ENCODE measurements at places on chromosomes 4 and X.

DNA sequence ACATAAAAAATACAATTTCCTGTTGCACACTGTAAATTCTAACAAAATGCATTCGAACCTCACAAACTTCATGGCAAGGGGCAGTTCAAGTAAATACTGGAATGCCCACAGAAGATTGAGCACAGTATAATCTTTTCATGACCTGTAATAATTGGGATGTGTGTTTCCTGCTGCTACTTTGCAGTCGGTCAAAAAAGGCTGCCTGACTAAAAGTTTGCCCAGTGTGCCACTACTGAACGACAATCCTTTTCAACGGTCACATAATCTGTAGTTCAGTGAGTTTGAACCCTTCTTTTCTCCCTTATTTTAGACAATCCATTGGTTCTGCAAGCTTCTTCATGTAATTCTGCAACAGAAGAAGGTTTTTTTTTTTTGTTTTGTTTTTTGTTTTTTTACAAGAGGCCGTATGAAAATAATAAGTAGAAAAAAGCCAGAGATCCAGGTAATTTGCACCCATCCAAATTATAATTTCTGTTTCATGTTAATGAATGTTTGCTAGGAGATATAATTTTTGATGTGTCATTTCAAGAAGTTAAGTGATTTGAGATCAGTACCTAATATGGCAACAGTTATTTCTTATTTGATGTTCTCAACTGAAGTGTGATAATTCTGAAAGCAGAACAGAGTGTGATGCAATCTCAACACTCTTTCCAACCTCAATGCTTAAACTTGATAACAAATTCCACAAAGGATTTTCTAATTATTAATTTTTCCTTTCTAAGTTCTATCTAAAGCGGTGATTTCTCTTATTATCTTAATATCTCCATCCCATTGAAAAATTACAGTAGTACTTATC, 237.6 kb downstream of the FSTL5 start:
- DNase-seq, result no peak

GRCh38 chr4:153176938-153177337, 27.3 kb upstream of the TRIM2 start:
- no peak for DNase-seq

GRCh38 chrX:22032506-22032905, 381 bp downstream of the PHEX start:
- no peak for DNase-seq

DNA sequence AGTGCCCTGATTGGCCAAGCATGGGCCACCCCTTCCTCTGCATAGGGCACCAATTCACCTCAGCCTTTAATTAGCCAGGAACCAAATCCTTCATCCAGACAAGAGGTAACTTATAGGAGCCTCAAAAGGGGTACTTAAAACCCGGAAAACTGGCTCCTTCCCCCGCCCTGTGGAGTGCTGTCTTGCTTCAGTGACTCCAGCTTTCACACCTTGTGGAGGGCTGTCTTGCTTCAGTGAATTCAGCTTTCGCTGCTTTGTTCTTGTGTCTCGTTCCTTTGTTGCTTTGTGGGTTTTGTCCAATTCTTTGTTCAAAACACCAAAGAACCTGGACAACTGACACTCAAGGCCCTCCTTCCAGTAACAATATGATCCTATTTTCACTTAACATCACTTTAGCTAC, 82.2 kb upstream of the FRG1 start:
- no peak for DNase-seq

GRCh38 chrX:123324625-123325024, 140.5 kb downstream of the GRIA3 start:
- no peak for DNase-seq

DNA sequence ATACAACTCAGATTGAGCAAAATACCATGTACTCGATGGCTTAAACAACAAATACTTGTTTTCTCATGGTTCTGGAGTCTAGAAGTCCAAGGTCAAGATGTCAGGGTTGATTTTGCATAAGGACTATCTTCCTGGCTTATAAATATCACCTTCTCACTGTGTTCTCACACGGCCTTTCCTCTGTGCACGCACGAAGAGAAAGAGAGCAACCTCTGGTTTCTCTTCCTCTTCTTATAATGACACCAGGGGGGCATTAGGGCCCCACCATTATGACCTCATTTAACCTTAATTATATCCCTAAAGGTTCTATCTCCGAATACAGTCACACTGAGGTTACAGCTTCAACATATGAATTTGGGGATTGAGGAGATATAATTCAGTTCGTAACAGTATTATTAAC, 504.0 kb downstream of the MAGEE1 start:
- no peak for DNase-seq

DNA sequence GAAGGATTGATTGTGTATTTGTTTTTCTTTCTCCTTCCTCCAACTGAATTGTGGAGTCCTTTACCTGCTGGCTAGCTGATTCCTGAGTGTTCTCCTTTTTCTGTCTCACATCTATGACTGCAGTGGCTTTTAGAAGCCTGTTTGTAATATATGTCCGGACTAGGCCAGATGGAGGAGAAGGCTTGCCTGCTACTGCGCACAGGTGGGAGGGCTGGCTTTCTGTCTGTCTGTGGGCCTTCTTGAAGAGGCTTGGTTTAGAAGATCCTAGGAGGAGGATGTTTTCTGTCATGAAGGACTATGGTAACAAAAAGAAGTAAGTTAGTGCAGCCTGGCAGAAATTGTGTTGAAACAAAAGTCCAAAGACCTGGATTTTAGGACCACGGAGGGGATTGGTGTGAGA, 8.5 kb downstream of the PPP1R3F start:
- DNase-seq, result no peak

DNA sequence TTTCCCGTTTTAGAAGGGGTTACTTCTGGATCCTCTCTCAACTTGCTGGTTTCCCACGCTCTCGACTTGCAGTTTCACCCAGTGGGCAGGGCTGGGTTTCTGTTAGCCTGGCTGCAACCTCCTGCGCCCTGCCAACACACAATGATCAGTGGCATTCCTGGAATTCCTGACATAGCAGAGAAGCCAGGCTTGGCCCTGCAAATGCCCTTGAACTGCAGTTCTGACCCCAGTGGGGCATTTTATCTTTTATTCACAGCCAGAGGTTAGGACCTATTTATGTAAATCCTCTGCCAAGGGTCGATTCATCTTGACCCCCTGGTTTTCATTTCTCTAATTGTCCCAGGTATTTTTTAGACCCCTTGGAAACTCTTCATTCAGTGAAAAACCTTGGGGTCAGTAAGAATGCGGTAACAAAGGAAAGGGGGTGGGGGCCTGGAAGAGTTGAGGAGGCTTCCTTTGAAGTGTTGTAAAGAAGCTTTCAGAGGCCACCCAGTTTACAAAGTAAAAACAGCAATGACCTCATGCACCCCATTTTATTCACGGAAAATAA, 217.6 kb downstream of the ZNF674 start:
- DNase-seq, result no peak

- DNase-seq, result no peak
Observed at GRCh38 chrX:111650845-111651244, 30.1 kb upstream of the ALG13 start.

- peak; percentile 62 for DNase-seq
Observed at GRCh38 chrX:136130931-136131833, 16.2 kb upstream of the FHL1 start.

GRCh38 chr4:53494851-53495250, 96.4 kb downstream of the LNX1 start:
- no peak for DNase-seq

DNA sequence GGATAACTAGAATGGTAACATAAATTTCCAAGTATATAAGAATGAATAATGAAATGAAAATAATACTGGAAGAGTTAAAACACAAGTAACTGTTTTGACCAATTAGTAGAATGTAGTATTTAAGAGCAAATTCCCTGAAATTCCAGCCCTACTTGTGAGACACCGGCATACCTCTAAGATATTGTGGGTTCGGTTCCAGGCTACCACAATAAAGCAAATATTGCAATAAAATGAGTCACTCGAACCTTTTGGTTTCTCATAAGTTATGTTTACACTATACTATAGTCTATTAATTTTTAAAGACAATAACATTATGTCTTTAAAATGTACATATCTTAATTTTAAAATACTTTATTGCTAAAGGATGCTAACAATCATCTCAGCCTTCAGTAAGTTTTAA, 15.2 kb upstream of the IQCM start:
- no peak for DNase-seq

GRCh38 chr4:1192091-1192492, 19.7 kb upstream of the SPON2 start:
- no peak for DNase-seq

GRCh38 chr4:186204103-186204559, 12.8 kb downstream of the CYP4V2 start:
- DNase-seq, result peak; percentile 85

DNA sequence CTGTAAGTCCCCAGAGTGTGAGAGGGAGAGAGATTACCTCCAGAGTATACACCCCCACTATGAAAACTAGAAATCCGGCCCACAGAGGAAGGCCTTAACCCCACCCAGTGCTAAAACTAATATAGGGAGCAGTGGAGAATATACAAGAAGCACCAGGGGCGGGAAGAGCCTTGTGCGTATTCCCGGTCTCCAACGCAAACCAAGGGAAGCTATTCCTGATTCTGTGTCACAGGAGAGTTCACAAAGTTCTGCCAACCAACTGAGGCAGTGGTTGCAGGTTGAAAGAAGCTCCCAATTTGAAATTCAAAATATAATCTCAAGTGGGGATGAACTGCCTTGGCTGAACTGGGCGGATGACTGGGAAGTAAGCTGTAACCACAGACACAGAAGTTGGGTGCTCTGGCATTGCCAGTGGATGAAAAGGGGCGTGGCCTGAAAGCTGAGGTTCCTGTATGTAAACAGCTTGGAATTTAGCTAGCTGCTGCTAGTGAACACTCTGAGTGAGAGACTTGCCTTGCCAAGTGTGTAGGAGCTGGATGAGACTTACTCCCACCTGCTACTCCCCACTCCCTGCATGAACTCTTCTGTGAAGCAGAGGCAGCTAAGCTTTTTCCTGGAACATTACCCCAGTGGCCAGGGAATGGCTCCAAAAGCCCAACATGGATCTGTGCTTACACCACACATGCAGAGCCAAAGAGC, 32.7 kb downstream of the ELF2 start:
- DNase-seq, result peak; percentile 71

- DNase-seq, result no peak
Observed at GRCh38 chr4:119540249-119540648, 88.4 kb downstream of the PDE5A start.

DNA sequence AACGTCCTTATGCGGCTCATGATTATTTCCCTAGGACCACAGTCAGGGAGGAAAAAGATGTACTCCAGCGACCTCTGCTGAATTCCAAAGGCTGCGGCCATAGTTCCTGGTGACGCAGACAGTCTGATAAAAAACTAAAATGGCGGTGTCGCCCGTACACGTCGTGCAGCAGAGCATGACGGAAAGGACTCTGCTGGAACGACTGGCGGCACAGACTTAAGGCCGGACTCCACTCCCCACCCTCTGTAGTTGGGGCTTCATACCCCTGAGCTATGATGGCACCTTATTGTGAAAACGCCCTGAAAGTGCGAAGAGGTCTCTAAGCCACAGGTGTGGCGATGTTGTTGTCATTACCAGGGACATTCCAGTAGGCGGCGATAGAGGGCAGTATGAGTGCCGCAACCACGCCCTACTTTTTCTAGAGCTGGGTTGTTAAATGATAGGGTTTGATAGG, 90.0 kb upstream of the EDA2R start:
- peak; percentile 81 for DNase-seq

DNA sequence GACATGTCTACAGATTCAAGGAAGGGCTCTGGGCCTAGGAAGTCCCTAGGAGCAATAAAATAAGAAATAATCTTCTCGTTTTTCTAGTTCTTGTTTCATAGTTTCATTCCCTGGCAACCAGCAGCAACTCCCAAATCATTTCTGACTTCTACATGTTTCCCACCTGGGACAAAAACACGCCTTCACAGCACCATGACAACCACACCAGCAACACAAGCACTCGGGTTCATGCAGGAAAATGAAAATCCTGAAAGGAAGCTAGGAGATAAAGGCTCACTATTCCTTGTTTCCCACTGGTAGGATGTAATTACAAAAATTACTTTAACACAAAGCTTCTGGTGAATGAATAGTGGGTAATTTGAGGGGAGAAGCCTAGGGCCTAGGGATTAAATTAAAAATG, 158.9 kb downstream of the ADAMTS3 start:
- no peak for DNase-seq

DNA sequence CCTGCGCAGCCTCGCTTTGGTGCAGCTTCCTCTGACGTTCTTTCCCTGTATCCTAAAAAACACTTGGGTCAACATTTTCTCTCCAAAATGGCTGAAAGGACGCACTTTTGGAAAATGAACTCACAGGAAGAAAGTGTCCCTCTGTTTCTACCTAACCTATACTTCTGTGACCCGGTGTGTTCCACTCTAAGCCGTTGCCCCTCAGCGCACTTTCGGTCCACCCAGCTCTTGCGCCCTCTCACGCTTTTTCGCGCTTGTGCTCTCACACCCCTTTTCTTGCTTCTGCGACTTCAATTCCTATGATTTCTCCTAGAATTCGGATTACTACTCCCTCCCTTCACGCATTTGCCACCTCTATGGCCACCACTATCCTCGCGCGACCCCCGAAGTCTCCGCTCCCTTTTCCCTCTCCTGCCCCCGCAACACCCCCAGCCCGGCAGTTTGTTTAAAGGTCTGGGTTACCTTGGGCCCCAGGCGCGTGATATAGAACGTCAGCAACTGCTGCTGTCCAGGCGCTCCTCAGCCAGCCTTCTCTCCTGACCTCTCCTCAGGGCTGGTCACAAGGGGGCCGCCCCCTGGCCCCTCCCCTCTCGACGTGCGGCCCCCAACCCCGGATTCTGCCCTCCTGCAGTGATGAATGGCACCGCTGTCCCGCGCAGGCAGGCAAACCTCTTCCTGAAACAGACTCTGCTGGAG, at the start of gene USP51:
TSS of gene USP51 (minus strand) at position 535 of the 696 bp plus-strand sequence. CDS start 909 bp downstream, outside the sequence.
- DNase-seq, result peak; percentile 56

DNA sequence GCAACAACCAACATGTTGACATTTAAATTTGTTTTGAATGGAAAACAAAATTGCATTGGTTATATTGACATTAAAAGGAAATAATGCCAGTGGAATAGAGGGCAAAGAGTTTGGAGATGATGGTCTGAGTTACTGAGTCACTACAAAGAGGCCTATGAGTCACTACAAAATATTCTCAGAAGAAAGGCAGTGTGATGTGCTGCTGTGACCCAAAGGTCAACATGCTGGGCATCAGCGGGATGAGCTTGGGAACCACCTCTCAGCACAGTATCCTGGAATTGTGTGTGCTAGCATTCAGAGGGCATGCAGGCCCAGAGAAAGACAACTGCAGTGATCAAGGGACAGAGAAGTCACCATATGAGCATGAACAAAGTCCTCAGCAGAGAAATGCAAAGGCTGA, 2.8 kb downstream of the CMC4 start:
- no peak for DNase-seq

Measured in hematopoietic multipotent progenitor cell treated with erythropoietin and hydrocortisone succinate and interleukin-3 and kit ligand, for 4 days (in vitro differentiated cells).